Stimulated activated naive B cell treated with anti-CD40 and anti-IgM and Interleukin-4, amounts not matched to agents 10 μg/mL and 1 μg/mL and 100 μg/mL, for 72 hours (primary cell): ENCODE measurements at places on chromosomes 7 and 10.

DNA sequence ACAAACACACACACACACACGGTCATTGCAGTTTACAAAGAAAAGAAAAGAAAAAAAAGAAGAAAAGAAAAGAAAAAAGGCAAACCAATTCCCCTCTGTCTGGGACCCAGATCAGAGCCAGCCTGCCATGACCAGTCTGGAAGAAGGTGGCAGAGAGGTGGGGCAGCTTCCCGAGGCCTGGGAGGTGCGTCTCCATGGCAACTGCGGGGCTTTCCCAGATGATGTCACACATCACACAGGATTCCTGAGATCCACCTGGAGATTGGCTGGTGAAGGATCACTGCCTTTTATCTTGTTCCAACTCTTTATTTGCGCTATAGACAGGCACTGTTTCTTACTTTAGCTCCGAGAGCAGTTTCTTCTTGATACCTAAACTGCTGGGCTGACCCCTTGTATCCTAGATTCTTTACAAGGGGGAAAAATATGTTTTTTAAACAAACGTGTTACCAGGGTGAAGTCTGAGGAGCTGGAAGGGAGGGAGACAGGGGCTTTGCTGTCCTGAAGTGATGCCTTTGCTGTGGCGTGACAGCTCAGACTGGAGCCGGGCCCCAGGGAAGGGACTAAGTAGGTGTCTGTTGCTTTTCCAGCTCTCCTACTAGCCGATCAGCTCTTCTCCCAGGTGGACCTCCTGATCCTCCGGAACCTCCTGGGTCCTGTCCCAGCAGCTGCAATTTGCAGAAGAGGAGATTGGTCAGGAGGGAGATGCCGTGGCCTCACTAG, 298.5 kb downstream of the KLF6 start:
- no peak for DNase-seq

GRCh38 chr7:49488573-49488972, 284.9 kb upstream of the VWC2 start:
- no peak for DNase-seq

- no peak for DNase-seq
Observed at GRCh38 chr7:27032839-27033238, 63.0 kb downstream of the HOXA1 start.

DNA sequence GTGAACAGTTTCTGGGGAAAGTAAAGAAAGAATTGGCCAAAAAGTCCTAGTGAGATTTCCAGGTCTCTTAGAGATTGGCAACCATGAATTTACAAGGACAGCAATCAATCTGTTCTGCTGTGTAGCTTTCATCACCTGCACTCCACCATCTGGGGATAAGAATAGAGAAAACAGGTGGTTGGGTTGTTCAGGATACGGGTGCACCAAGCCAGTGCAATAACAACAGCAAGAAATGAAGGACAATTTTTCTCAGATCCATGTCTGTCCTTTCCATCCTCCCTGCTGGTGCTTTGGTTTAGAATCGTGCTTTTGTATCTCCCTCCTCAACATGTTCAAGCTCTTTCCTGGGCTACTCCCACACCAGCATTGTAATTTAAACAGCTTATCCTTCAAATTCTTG, 787.7 kb downstream of the GRID1 start:
- DNase-seq: no peak

DNA sequence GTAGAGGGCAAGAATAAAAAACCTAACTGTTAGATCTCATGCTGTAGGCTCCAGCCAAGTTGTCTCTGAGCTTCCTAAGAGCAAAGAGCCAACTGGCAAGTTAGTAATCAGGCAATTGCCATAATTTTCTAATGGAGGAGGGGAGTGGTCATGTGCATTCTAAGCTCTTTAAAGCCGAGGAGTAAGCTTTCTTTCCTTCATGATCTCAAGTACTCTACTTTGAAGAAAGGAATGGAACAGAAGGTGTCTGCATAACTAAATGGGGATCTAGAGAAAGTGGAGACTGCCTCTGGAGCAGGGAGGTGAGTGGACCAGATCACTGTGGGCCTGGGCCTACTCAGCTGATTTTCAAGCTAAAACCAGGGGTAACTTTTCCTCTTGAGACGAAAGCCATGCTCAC, 37.7 kb upstream of the TOMM7 start:
- no peak for DNase-seq

DNA sequence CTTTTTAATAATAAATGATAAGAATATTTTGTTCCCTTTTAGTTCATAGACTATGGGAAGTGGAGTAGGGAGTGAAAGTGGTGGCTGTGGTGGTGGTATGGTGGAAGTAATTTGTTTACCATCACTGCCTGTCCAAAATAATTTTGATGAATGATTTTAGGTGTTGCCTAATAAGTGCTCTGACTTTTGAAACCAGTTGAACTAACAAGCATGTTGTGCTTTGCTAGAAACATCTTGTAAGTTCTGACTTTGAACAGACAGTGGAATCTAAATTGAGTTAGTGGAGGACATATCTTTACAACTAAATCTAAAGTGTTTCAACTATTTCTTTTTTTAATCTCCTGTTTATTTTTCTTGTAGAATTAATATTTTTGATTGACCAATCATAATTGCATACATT, 49.7 kb downstream of the ZEB1 start:
- DNase-seq: no peak

DNA sequence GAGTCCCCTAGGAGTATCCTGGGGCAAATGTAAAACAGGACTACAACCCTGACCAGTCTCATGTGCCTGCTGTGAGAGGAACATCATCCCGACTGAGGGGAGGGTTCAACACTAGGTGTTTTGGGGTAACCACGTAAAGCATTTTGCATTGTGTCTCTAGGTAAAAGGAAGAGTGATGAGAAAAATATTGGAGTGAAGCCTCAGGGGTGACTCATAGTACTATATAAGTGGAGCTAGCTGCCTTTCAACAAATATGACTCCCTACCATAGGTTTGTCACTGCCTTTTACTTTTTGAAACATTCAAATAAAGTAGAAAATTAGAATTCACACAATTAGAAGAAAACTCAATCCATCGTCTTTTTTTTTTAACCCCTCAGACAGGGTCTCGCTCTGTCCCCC, 2.6 kb upstream of the CAMK2G start:
- no peak for DNase-seq

DNA sequence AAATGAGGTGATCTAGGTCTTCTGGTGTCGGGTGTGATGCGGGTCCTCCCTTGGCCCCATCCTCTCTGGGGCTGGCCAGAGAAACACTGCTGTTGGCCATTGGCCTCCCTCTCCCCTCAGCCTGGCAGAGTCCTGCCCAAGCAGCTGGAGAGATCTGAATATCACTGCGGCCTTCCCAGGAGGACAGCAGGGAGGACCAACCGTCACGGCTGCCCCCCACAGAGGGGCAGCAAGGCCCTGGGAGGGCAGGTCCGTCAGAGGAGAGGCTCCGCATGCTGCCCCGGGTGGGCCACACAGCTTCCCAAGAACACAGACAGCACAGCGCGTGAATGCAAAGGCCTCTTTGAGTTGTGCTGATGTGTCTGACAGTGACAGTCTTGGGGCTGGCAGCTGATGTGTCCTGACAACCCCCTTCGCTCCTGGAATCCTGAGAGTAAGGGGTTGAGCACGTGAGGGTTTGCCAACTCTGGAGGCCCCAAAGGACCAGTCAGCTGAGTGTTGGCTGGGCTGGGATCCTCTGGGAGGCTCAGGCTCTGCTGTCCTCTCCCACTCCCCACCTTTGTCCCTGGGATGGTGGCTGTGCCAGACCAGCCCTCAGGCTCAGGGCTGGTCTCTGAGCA, 132.5 kb upstream of the UNC5B start:
- DNase-seq: no peak

- no peak for DNase-seq
Observed at GRCh38 chr10:28939281-28940157, 262.2 kb downstream of the BAMBI start.
